ENCODE measurements at places on chromosomes 1 and 21. TPM values are rescaled to one million over a fixed set of nuclear protein-coding genes. Genes with fewer than 3 reads are reported as not detected.

VTCN1 gene
- total RNA-seq = not detected

RIMKLA gene
- not detected for total RNA-seq

TMEM240 gene
- total RNA-seq = 2.0 TPM

VAV3 gene
- total RNA-seq = 0.31 TPM

TTC22 gene
- under 0.01 TPM for total RNA-seq

MAGI3 gene
- 12.4 TPM for total RNA-seq

S100A13 gene
- total RNA-seq = 239 TPM

GBP3 gene
- 9.0 TPM for total RNA-seq

PUSL1 gene
- 16.8 TPM for total RNA-seq

TRAF3IP3 gene
- total RNA-seq = not detected

FCRL2 gene
- total RNA-seq = not detected

MYOM3 gene
- total RNA-seq = 0.13 TPM

MARK1 gene
- 1.3 TPM for total RNA-seq

KCNE2 gene
- total RNA-seq = not detected

TSPAN1 gene
- total RNA-seq = 1.6 TPM

HES4 gene
- total RNA-seq = 0.62 TPM

ATP1A1 gene
- 182 TPM for total RNA-seq

NES gene
- total RNA-seq = 159 TPM

LCE3B gene
- total RNA-seq = not detected

EPHB2 gene
- total RNA-seq = 3.2 TPM

LRP8 gene
- total RNA-seq = 26.3 TPM

RRP1 gene
- total RNA-seq = 9.9 TPM

XCL2 gene
- total RNA-seq = not detected

KCNJ9 gene
- 0.06 TPM for total RNA-seq

BTG3 gene
- 20.5 TPM for total RNA-seq

RAP1GAP gene
- under 0.01 TPM for total RNA-seq

DRAXIN gene
- total RNA-seq = 0.50 TPM

ZNF683 gene
- total RNA-seq = not detected

SASS6 gene
- total RNA-seq = 2.1 TPM

FALEC gene
- not detected for total RNA-seq

All from aortic smooth muscle cell (primary cell).